ENCODE measurements at places on chromosomes 5 and 9.
A peak's percentile ranks its signal among the peaks of the same experiment; 100 is the strongest.

- DNase-seq: no peak
Measured at GRCh38 chr9:112285056-112285455, 48.4 kb downstream of the PTBP3 start.

- DNase-seq: no peak
Measured at GRCh38 chr9:37034305-37034937, 353 bp upstream of the PAX5 start.

DNA sequence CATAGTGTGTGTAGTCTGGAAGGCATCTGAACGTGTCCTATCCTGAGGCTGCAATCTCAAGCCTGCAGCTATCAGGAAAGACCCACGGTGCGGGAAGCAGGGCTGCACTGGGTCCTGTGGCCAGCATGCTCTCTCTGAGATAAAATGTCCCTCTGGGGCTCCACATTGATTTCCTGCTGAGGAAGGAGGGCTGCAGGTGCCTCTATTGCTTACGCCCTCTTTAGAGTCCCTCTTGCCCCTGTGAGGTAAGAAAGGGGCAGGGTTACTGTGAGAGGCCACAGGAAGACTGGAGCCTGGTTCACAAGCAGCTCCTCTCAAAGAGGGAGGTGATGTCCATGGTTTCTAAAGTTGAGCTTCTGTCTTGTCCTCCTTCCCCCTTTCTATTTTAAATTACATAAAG lies 299.9 kb upstream of the RFX3 start:
- no peak for DNase-seq

- DNase-seq: no peak
Measured at GRCh38 chr5:41778410-41778809, 91.8 kb downstream of the OXCT1 start.

DNA sequence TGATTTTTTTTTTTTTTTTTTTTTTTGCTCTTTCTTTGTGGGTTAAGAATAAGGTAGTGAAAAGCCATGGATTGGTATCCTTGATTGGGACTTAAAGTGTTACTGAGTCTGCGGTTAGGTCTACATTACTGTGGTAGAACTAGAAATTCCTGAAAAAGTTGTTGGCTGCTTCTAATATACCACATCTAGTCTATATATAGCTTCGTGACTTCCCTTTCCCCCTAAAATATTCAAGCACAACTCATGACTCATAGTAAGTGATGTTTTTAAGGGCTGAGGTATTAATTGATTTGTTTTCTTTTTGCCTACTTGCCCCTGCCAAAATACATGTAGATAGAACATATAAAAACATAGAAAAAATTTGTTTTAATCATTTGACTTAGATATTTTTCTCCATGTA lies 247.6 kb downstream of the TMEM232 start:
- DNase-seq: no peak

DNA sequence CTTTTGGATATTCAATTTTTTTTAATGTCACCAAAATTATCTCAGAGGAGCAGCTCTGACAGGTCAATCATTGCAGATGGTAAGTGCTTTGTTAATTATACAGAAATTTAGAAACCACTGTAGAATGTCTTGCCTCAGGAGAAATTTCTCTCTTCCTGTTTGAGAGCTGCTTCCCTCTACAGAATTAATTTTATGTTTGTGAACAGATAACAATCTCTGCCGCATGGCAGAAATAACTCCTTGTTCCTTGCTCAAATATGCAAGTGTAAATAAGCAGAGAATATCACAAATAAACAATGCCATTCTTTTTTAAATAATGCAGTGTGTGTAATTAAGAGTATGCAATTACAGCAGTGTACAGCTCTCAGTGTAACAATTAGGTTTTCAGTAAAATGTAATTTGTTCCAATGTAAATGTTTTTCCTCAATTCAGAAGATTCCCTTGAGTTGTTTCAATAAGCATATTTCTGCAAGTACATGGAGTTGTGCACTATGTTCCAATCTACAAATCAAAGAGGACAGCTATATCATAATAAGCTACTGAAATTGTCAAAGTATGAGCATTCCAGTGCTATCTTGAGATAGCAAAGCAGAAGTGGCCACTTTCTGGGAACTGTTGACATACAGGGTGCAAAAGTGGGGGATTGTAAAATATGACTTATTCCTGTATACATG lies 1012.8 kb downstream of the MAT2B start:
- DNase-seq: no peak

DNA sequence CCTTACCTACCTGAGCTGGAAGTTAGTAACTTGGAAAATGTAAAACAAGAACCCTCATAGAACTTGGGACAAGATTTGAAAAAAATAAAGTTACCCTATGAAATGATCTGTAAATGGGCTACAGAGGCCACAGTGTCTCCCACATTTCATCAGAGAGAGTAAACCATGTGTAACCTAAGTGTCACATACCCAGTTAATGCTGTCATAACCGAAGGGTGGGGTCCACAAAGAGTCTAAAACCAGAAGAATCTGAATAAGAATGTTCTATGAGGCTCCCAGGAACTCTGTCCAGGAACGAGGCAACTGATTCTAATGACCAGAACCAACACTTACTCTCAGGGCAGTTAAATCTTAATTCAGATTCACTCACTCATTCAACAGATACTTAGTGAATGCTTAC lies 1.0 kb upstream of the FAM13B start:
- DNase-seq: no peak

GRCh38 chr5:172868924-172869591 lies 35.0 kb downstream of the ERGIC1 start:
- no peak for DNase-seq

GRCh38 chr5:121251954-121252353 lies 599.7 kb upstream of the FTMT start:
- no peak for DNase-seq

GRCh38 chr5:9197881-9198260 lies 348.0 kb downstream of the SEMA5A start:
- peak; percentile 65 for DNase-seq

DNA sequence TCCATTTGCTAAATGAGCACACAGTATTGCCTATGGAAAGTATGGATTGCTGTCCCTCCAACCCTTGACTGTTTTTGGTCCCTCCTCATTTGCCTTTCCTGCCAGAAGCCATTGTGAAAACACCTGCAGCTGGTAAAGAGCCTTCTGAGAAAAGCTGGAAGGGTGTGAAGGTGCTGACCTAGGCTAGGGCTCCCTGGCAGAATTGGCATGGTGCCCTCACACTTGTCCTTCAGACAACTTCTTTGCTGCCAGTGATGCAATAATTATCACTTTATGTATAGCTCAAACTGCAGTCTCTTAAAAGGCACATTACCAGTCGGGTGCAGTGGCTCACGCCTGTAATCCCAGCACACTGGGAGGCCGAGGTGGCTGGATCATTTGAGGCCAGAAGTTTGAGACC lies 4.2 kb downstream of the TXNDC15 start:
- no peak for DNase-seq

GRCh38 chr9:97711223-97711626 lies 14.1 kb upstream of the XPA start:
- DNase-seq: no peak

GRCh38 chr5:143691945-143692290 lies 120.0 kb upstream of the HMHB1 start:
- DNase-seq: no peak

DNA sequence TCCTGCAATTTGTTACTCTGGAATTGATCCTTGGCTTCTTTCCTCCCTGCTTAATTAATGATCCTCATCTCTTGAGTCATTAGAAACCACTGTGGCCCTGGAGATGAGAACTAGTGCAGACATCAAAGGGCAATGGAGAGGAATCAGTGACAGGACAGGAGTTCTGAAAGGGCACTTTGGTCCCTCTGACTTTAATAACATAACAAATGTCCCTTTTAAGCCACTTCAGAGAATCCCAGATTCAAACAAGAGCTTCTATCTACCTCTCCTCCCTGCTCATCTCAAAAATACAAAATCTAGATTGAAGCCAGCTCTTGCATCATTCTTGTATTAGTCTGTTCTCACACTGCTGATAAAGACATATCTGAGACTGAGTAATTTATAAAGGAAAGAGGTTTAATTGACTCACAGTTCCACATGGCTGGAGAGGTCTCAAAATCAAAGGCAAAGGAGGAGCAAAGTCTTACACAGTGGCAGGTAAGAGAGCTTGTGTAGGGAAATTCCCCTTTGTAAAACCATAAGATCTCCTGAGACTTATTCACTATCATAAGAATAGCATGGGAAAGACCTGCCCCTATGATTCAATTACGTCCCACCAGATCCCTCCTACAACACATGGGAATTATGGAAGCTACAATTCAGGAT lies 139.1 kb downstream of the PLPPR1 start:
- no peak for DNase-seq

DNA sequence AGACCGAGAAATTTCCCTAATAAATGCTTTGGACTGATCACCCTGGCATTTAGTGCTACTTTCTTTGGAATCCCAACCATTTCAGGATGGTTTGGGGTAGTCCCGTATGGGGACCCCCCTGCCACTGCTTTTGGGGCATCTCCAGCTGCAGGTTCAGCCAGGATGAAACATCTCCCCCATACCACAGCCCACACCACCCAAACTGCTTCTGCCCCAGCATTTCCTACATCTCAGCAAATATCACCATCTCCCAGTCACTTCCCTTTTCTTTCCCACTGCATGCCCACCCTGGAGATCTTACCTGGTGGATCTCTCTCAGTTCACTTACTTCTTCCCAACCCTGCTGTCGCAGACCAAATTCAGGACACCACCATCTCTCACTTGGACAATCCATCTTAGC lies 4.8 kb upstream of the P4HA2 start:
- no peak for DNase-seq

GRCh38 chr5:68002836-68003235 lies 212.7 kb upstream of the PIK3R1 start:
- DNase-seq: no peak

Measured in GM12864 (cell line).